ENCODE measurements at places on chromosomes 4 and X.

- DNase-seq, result peak; percentile 11
These were observed 1169.5 kb upstream of the PABPC4L start for GRCh38 chr4:135371137-135371536.

- DNase-seq, result no peak
These were observed 74.2 kb downstream of the BEND4 start for GRCh38 chr4:42078184-42078801.

DNA sequence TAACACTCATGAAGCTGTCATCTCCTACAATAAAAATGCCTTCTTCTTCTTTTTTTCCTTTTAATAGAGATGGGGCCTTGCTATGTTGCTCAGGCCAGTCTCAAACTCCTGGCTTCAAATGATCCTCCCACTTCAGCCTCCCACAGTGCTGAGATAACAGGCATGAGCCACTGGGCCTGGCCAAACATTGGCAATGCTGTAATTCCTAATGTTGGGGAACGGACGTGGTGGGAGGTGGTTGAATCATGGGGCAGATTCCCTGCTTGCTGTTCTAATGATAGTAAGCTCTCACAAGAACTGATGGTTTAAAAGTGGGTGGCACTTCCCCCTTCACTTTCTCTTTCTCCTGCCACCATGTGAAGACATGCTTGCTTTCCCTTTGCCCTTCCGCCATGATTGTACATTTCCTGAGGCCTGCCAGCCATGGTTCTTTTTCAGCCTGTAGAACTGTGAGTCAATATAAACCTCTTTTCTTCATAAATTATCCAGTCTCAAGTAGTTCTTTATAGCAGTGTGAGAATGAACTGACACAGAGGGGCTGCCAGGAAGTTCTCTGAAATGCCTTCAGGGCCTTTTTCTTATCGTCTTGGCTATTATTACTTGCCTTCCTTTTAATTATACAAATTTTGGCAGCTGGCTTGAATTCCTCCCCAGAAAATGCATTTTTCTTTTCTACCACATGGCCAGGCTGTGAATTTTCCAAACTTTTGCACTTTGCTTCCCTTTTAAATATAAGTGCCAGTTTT lies 93.0 kb downstream of the CENPC start:
- DNase-seq, result no peak

DNA sequence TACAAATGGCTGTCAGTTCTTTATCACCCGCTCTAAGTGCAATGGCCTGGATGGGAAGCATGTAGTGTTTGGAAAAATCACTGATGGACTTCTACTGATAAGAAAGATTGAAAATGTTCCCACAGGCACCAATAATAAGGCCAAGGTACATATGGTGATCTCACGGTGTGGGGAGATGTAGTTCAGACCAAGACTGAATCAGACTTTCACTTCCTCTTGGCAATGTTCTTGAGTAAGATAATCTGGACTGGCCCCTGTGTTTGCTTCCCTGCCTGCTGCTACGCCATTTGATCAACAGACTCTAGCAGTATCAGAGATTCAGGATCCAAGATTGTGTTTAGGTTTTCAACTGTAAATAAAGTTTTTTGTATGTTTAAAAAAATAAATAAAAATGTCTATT lies 682.2 kb upstream of the AMOT start:
- DNase-seq, result no peak

- no peak for DNase-seq
These were observed 1000.4 kb downstream of the STPG2 start for GRCh38 chr4:97142893-97143292.

DNA sequence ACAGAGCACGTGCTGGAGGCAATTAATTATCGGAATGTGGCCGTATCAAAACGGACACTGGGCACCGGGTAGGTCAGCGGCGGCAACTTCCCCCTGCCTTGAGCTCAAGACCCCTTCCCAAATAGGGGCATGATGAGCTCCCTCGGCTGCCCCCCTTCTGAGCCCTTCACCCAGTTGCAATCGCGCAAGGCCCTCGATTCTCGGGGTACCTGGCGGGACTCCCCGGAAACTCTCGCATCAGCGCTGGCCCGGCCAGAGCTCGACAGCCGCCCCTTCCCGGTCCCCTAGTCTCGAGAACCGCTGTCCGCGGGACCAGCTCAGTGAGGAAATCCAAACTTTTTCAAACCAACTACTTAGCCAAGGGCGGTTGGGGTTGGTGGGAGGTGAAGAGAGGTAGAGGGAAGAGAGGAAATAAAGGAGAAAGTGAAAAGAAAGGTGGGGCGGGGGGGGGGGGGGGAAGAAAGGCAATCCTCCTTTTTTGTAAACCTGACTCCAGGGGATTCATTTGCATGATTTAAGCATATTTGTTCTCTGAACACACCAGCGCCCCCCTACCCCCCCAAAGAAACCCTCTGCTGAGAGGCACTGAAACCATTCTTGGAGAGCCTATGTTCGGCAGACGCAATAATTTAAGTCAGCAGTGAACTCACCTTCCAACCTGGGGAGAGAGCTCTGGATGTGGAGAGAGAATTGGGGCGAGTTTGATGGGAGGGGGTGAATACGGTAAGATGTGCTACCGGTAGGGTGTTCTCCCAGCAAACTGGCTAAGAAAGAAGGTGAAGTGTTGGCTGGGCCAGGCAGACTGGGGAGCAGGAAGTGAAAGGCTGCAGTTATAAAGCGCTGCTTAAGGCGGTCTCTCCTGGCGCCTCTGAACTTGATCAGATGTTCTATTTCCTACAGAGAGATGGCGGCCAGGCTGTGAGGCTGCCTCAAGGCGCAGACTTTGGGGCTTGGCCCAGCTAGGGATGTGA lies 2.0 kb upstream of the ZIC3 start:
- no peak for DNase-seq

GRCh38 chrX:137565921-137566745 lies at the start of gene ZIC3:
Gene ZIC3 (plus strand): TSS chrX:137566127. CDS start chrX:137566692, 565 bp downstream.
- no peak for DNase-seq

GRCh38 chr4:186881521-186882220 lies 158.0 kb upstream of the FAT1 start:
- DNase-seq, result no peak

- DNase-seq, result no peak
These were observed 78.2 kb downstream of the AFAP1 start for GRCh38 chr4:7861440-7861881.
